Iris pigment epithelial cell (primary cell): ENCODE measurements at places on chromosomes 6 and 20.

- peak; percentile 76 for DNase-seq
These were observed 104.9 kb upstream of the SLC22A23 start for GRCh38 chr6:3561725-3562124.

DNA sequence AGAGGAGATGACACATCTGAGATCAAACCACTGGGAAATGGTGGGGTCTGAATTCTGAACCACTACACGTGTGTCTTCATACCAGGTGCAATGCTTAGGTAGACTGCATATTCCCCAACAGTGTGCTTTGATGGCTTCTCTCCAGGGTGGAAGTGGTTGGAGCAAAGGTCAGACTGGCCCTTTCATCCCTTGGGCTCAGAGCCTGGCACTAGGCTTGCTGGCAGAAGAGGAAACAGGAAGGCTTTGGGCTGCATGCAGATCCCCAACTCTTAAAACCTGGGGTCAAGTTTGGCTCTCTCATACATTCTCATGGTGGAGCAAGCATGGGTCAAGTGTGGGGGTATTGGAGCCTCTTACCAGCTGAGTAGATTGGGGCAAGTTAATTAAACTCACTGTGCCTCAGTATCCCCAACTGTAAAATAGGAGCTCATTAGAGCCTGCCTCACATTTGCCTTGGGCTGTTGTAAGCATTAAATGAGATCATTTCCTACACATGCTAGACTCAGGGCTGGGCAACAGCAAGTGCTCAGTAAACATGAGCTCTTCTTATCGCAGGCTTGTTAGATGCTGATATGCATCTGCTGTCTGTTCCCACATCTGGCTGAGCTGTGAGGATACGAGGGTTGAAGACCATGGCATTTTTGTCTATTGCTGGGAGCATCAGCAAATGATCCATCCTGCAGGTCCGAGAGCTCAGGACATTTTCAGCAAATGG lies 51.6 kb upstream of the FAM83D start:
- no peak for DNase-seq

- no peak for DNase-seq
These were observed 6.0 kb downstream of the CD83 start for GRCh38 chr6:14123386-14124111.

DNA sequence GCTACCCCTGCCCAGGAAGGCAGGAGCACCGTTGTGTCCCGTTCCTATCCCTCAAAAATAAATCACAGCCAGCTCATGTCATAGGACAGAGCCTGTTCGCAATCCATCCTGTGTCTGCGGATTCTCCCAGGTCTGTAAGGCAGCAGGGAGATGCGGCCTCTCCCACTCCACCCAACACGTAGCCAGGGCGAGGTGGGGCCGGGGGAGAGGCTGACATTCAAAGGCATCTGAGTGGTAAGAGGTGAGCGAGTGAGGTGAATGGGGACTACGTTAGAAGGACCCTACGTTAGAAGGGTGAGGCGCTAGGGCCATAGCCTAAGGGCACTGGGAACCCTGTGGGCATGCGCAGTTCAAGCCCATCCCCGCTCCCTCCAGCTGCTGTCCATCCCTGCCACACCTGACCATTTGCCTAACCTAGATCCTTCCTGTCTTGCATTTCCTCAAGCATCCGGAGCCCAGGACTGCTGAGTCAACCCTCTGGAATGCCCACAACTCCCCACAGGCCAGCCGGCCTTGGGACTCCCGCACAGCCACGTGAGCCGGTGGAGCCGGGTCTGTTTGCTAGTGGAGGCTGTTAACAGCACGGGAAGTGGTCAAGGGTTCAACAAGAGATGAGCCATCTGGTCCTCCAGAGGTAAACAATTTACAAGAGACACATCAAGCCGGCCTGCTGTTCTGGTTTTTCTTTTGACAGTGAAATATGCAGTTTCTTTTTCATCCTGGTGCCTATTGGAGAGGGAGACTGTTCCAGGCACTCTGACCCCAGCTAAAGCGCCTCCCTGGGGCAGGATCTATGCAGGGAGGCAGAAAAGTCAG lies 45.9 kb downstream of the RIPOR3 start:
- peak; percentile 100 for DNase-seq

- DNase-seq, result no peak
These were observed 13.7 kb upstream of the MLN start for GRCh38 chr6:33817489-33817888.

- DNase-seq, result no peak
These were observed 218.9 kb downstream of the SLC24A3 start for GRCh38 chr20:19431316-19431700.

DNA sequence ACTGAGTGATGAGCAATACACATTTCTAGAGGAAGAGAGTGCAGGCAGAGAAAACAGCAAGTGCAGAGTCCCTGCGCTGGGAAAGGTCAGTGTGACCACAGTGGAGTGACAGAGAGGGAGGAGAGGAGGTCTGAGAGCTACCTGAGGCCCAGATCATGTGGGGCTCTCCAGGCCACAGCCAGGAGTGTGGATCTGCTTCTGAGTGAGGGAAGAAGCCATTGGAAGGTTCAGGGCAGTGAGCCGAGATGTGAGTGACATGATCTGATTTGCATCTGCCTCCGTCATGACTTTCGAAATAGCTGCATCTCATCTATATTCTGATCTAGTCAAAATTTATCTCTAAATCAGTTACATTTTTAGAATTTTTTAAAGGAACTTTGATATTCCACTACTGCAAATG lies 367.1 kb downstream of the PREX1 start:
- no peak for DNase-seq

- no peak for DNase-seq
These were observed 45.5 kb upstream of the AFDN start for GRCh38 chr6:167781066-167781767.

DNA sequence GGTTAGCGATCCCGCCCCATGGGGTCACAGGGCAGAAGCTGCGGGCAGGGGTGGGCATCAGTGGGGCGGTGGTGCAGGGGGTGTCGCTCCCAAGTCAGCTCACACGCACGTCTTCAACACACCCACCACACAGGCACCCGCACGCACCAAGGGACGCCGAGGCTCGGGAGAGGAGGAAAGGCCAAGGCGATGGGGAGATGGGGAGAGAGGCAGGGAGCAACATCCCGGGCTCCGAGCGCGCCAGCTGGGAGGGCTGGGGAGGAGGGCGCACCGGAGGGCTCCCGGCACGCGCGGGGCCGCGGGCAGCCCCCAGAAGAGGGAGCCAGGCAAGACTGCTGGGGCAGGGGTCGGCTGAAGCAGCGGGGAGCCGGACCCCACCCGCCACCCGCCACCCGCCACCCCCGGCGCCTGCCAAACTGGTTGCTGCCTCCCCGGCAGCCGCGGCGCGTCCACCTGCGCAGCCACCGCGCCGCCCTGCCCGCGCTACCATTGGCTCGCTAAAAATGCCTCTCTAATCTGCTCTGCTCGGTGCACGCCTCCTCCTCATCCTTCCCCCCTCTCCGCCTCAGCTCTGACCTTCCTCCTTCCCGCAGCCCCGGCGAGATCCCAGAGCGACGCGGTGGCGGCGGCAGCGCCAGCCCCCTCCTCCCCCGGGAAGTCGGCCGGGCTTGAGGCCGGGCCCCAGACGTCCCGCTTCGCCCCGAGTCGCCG lies at the start of gene PACSIN1:
Gene PACSIN1 (plus strand): TSS at position 546 of the 711 bp plus-strand sequence. CDS start 60,230 bp downstream, outside the sequence.
- DNase-seq, result no peak

GRCh38 chr20:63709149-63709527 lies 1.3 kb downstream of the ZGPAT start:
- DNase-seq, result no peak

DNA sequence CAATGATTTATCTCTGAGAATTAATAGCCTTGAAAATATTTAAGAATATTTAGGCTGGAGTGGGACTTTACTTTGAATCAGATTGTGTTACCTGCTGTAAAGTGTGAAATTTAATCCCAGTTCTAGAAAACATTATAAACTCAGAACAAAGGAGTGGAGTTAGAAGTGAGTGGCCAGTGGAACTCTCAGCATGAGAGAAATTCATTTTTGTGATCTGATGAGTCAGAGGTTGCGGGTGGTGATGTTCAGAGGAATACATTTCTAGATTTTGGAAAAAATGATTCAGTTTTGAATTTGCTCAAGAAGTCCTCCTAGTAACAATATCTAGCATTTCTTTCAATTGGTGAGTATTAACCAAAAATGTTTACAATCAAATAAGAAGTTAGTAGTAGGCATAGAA lies 167.5 kb downstream of the ZFAND3 start:
- DNase-seq, result peak; percentile 73

GRCh38 chr6:67496191-67496590 lies 1138.9 kb upstream of the ADGRB3 start:
- DNase-seq, result no peak

GRCh38 chr6:108556250-108556649 lies 4.5 kb upstream of the FOXO3 start:
- DNase-seq, result no peak

DNA sequence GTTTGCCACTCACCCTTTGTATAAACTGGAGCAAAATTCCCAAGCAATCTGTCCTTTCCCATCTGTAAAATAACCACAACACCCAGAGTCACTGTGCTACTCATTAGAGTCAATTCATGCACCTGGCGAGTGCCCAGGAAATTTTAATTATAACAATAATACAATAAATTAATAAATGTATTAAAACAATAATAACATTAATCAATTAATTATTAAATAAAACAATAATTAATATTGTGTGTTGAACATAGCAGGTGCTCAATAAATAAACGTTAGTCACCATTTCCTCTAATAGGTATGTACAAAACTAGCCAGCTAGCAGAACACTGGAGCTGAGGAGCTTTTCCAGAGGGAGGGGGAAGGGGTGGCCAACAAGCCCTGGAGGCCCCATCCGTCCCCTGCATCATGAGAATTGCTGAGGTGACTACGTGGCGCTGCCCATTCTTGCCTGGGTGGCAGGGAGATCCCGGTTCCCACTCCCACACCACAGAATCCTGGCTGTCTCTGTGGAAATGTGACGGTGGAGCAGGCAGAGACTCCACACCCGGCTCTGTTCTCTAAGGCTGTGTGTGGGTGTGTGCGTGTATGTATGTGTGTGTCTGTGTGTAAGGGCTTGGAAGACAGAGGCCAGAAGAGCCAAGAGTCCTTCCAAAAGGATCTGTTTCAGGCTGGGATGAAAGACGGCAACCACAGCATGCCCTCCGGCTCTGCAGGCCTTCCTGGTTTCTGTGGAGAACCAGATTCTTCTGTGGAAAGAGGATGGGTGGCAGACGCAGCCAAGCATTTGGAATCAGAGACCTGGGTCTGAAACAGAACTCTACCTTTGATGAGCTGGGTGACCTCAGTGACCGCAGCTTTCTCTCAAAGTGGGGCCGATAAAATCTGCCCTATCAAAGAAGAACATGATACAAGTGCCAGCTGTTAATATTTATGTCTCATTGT lies 18.8 kb upstream of the EZR start:
- peak; percentile 21 for DNase-seq

DNA sequence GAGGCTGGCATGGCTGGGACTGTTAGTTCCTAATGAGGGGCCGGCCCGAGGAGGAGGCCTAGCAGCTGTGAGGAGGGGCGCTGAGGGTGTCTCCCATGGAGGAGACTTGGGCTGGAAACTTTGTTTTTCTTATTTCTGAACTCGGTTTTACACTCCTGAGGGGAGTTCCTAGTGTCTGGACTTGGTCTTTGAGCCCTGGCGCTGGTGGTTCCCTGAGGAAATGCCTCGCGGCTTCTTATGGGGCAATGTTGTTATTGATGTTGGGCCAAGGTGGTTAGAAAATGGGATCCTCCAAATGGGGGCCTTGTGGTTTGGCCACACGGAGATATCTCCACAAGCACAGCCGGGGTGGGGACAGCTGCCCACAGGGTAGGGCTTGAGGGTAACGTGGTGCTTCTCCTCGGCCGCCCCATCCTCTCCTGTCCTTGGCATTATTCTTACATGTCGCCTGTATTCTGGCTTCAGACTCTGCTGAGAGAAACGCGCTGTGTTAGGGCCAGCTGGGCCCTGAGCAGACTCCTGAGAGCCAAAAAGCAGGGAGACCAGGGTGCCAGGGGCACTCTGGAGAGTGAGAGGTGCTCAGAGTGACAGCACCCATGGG lies 136.9 kb downstream of the FOXO3 start:
- no peak for DNase-seq

GRCh38 chr20:52410182-52410647 lies 218.6 kb upstream of the ZFP64 start:
- DNase-seq, result peak; percentile 90

- DNase-seq, result no peak
These were observed 16.4 kb downstream of the RBM38 start for GRCh38 chr20:57407541-57407956.

GRCh38 chr6:93792746-93793145 lies 373.4 kb upstream of the EPHA7 start:
- peak; percentile 79 for DNase-seq

- DNase-seq, result no peak
These were observed 68.1 kb downstream of the PREX1 start for GRCh38 chr20:48759631-48760245.

- DNase-seq, result no peak
These were observed 95.8 kb downstream of the TMEM242 start for GRCh38 chr6:157227202-157228166.

DNA sequence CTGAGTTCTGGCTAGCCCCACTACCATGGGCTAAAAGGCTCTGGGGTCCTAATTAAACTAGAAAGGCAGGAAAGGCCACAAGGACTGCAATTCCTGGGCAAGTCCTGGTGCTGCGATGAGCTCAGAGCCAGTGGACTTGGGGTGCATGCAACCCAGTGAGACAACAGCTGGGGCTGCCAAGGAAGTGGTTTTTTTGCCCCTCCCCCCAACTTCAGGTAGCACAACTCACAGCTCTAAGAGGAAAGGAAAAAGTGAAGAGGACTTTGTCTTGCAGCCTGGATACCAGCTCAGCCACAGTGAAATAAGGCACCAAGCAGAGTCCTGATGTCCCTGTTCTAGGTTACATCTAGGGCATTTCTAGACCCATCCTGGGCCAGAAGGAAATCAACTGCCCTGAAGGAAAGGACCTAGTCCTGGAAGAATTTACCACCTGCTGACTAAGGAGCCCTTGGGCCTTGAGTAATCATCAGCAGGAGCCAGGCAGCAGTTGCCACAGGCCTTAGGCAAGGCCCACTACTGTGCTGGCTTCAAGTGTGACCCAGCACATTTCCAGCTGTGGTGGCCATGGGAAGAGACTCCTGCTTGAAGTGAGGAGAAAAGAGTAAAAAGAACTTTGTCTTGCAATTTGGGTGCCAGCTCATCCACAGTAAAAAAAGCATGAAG lies 358.4 kb downstream of the BTBD3 start:
- no peak for DNase-seq

GRCh38 chr6:31004794-31005193 lies 5.5 kb upstream of the MUC22 start:
- DNase-seq, result no peak

GRCh38 chr6:106569428-106569827 lies 59.9 kb downstream of the RTN4IP1 start:
- no peak for DNase-seq

- DNase-seq, result peak; percentile 76
These were observed 23.6 kb upstream of the EDN1 start for GRCh38 chr6:12266571-12266970.

DNA sequence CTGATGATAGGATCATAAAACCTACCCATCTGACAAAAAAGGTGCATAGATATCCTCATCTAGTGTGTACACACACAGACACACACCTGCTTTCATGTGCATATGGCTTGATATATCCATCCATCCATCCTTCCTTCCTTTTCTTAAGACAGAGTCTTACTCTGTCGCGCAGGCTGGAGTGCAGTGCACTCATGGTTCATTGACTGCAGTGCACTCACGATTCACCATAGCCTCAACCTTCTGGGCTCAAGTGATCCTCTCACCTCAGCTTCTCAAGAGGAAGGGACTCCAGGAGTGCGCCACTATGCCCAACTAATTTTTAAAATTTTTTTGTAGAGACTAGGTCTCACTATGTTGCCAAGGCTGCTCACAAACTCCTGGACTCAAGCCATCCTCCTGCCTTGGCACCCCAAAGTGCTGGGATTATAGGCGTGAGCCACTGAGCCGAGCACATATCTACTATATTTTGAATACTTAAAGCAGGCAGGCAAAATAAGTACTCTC lies 27.1 kb downstream of the ADNP start:
- DNase-seq, result no peak
